ENCODE measurements at places on chromosomes 7 and 10.

GRCh38 chr10:132062116-132062515, 3.6 kb upstream of the JAKMIP3 start:
- DNase-seq = no peak

DNA sequence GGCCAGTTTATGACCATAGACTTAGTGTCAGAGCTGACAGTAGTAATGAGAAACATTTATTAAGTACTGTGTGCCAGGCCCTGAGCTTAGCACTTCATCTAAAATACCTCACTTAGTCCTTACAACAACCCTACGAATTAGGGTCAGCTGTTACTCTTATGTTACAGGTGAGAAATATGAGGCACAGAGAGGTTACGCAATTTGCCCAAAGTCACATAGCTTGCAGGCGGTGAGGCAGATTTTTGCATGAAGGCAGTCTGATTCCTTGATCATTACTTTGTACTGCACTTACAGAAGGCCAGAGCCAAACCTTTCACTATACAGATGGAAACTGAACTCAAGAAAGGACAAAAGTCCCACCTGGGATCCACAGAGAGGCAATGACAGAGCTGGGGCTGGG, 10.2 kb downstream of the CDH23 start:
- no peak for DNase-seq

- no peak for DNase-seq
Measured at GRCh38 chr10:43576580-43576979, 2.2 kb upstream of the ZNF239 start.

DNA sequence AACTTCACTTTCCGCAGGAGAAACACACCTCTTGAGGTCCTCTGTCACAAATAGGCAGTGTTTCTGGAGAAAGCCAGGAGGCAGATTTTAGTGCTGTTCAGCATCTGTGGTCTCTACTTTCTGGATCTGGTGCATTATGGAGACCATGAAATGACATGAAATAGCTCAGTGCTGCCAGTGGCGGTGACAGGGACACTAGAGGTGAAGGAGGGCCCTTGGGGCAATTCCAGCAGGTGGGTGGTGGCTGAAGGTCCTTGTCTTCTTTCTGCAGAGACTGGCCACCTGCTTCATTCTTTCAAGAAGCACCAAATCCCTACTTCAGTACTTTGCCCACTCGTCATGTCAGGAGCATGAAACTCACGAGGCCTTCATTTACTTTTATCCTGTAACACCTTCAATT, 135.7 kb downstream of the TCF7L2 start:
- no peak for DNase-seq

DNA sequence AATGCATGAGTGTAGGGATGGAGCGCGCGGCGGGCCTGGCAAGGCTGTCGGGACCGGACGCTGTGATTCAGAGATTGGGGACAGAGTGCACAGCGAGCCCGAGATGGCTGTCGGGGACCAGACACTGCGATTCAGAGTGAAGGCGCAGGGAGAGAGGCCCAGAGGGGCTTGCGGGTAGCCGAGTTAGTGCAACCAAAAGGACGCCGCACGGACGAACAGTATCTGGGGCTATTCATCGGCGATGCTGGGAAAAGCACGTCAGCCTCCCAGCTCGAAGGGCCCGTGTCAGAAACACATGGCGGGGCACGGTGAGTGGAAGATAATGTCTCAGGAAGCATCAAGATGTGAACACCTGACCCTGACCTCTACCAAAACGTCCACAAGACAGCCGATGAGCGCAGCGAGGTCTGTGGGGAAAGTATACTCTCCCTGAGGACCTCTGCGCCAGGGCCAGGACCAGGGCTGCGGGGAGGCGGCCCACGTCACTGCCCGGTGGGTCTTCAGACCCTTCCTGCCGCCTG, 215.8 kb downstream of the ZMYND11 start:
- DNase-seq = peak; percentile 37

GRCh38 chr10:95795602-95796001, 39.6 kb downstream of the ENTPD1 start:
- no peak for DNase-seq

DNA sequence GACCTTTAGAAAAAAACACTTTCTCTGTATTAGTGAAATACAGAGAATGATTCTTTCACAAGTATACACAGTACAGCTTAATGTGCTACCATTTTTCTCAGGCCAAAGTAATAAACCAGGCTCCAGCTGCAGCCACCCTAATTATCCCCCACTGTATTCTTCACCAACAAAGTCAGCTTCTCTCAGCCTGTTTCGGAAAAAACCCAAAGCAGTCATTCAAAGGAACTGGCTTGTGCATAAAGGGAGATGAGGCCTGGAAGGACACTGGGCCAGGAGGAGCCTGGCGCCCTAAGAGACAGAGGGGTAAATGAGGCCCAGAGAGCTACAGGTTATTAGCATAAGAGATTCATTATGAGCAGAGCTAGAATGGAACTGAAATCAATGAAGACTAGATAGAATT, 9.2 kb downstream of the USP54 start:
- DNase-seq = peak; percentile 58

DNA sequence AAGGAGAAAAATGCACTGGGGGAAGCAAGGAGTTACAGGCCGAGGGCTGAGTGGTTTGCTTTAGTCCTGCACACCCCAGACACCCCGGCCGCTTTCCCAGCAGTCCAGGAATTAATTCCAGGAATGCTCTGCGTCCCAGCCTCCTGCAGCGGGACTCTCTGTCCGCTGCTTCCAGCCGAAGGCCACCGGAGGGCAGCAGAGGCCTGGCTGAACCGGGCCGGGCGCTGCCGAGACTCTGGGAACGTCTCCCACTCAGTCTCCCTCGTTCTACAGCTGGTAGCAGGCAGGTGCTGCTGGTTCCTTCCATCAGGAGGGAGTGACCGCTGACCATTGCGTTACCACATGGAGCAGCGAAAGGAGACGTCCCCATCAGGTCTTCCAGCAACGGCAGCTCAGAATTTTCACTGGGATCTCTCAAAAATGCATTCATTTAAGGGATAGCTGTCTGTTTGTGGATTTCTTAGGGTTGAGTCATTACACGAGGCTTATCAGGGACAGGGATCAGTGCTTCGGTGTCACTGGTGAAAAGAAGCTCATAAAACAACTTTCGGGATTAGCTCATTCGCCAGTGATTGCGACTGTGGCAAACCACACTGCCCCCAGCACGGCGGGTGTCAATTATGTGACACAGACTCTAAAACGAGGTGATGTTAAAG, 24.9 kb upstream of the PITRM1 start:
- peak; percentile 98 for DNase-seq

DNA sequence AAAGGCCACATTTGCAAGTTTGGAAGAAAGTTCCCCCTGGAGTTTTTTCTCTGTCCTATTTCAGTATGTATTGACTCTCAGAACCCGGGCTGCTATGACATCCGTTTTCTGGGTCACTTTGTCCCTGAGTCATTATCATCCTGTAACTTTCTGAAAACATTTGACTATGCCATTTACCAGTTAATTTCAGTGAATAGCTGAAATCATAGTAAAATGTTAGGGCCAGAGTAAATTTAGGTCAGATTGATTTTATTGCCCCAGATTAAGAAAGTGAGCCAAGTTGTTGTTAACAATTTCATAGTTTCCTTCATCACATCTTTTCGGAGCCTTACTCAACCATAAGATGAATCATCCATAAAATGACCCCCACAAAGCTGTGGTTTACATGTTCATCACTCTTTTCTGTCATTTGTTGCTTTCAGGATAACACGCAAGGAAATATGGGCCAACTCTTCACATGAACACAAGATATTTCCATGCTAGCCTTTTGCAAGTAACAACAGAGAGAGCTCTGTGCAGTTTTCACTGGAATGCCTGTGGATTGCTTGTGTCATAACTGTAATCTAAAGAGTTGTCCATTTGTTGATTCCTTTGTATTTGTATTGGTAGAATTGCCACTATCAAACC, 3.9 kb upstream of the MACC1 start:
- no peak for DNase-seq

DNA sequence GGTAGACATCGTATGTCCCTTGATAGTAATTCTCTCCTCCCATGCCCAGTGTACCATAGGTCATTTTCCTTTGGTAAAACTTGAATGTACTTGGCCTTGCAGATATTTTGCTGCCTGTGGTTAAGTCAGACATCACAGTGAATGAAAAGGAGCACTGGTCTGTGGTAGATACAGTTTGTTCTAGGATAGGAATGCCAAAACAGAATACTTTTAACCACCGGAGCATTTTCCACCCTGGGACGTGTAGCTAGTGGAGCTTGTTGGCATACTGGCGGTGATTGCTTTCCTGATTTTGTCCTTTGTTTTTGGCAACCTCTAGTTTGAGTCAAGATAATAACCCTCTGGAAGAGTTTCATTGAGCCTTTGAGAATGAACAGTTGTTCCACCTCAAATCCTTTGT, 92.0 kb upstream of the BMPER start:
- DNase-seq = no peak

DNA sequence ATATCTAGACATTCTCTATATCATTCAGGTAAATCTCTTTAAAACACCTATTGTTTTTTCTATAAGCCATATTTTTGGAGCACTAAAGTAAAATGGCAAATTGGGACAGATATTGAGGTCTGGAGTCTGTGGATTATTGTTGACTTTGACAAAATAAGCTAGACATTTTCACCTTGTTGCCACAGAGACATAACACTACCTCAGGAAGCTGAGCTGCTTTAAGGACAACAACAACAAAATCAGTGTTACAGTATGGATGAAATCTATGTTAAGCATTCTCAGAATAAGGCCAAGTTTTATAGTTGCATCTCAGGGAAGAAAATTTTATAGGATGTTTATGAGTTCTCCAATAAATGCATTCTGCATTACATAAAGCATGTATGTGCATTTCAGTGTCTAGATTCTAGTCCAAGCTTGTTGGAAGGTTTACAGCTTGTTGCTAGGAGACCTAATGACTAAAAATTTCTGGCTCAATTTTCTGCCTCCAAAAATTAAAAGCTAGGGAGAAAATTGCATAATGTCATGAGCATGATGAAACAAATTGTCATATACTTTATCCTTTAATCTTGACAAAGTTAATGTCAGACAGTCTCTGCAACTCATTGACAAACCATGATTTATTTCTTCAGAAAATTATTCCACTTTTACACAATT, 18.3 kb downstream of the LIPM start:
- DNase-seq = no peak

DNA sequence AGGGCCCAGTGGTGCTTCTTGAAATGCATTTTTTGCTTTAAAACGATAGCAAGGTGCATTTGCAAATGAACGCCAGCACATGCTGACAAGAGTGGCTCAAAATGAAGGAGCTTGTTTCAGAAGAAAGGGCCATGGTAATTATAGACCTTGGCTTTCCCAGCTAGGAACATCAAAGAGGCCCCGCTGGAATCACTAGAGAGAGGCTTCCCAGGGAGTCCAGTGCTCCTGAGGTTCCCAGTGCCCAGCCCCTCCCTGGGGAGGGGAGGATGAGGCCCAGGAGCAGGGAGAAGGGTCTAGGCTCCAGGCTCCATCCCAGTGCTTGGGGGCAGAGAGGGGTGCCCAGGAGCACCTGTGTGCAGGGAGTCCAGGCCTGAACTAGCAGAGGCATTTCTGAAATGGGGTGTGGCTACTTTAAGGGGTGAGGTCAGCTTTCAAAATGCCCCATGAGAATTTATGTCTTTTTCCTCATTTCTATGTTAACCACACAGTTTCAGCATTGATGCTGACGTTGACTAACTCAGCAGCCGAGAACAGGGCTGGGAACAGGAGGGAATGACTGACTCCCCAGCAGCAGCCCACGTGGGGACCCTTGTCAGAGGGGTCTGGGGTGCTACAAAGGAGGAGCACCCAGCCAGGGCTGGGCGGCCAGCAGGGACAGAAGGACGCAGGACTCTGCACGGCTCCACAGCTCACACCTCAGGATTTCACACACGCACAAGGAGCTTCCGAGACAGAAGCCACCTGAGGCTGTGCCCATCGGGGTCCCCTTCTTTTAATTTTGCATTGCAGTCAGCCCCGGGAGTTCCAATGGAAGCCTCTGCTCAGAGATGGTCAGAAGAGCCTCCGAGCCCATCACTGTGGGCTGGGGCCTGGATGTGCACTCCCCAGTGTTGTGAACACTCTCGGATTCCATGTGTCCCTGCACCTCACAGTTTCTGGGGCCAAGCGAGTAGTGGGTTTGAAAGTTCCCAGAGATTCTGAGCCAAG, 570.2 kb downstream of the PTPRN2 start:
- peak; percentile 66 for DNase-seq

DNA sequence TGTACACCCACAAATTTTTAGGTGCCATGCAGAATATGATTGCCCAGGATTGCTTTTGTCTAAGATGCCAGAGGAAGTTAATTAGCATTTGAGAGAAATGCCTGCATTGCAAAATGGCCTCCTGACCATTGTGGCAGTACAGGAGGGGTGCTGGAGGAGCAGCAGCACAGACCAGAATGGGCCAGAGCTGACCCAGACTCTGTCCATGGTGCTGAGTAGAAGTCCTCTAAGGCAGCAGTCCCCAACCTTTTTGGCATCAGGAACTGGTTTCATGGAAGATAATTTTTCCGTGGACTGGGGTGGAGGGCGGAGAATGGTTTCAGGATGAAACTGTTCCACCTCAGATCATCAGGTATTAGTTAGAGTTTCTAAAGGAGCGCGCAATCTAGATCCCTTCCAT, 217.8 kb upstream of the AGK start:
- peak; percentile 65 for DNase-seq

- no peak for DNase-seq
Measured at GRCh38 chr7:120792861-120793130, 65.1 kb downstream of the TSPAN12 start.

- no peak for DNase-seq
Measured at GRCh38 chr10:61845196-61845949, 56.1 kb upstream of the ARID5B start.

- no peak for DNase-seq
Measured at GRCh38 chr10:26637521-26638275, 59.8 kb upstream of the PDSS1 start.

DNA sequence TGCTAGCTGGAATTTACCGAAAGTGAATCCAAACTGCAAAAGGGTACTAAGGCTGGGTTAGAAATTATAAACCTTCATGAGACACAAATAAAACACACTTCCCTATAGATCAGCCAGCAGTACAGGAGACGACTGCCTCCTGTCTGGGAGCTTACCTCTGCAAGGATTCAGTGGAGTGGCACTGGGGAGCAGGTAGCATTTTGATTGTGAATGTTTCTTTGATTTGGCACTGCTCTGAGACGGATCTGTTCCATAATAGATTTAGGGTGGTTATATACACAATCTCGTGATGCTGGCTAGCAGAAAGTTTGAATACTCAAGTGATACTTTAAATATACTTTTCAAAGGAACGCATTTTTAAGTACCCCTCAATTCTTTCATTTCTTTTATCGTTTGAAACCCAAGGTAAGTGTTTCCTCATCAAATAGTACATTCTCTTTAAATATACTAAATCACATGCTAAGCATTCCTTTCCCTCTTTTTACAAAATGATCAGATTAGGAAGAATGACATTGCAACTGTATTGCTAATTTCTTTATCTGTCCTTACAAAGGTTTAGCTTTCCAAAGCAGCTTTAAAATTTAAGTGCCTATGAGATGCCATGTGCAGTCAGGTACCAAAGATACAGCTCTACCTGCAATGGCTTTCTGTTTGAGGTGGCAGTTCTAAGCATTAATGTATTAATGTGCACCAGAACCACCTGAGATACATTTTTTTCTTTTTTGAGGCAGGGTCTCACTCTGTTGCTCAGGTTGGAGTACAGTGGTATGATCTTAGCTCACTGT, 20.6 kb upstream of the CHCHD3 start:
- DNase-seq = no peak

Measured in islet precursor cell (in vitro differentiated cells).